PC-9 (cell line): ENCODE measurements at places on chromosomes 16 and 17. TPM values are rescaled to one million over a fixed set of nuclear protein-coding genes. Genes with fewer than 3 reads are reported as not detected.

ABCC11 gene
- 0.83 and 1.9 TPM in 2 replicates for total RNA-seq

TBC1D3C gene
- total RNA-seq, result 0.31 TPM in 1 of 2 replicates, not detected in the other

CHST4 gene
- total RNA-seq, result 2.4 and 3.1 TPM in 2 replicates

DUS2 gene
- total RNA-seq, result 25.4 and 29.7 TPM in 2 replicates

PLEKHM1 gene
- total RNA-seq, result 42.5 and 49.6 TPM in 2 replicates

PRDM7 gene
- total RNA-seq, result not detected in 2 replicates

ASGR2 gene
- not detected in 2 replicates for total RNA-seq
